NCI-H146 (cell line): ENCODE measurements at places on chromosomes 7 and 10.

DNA sequence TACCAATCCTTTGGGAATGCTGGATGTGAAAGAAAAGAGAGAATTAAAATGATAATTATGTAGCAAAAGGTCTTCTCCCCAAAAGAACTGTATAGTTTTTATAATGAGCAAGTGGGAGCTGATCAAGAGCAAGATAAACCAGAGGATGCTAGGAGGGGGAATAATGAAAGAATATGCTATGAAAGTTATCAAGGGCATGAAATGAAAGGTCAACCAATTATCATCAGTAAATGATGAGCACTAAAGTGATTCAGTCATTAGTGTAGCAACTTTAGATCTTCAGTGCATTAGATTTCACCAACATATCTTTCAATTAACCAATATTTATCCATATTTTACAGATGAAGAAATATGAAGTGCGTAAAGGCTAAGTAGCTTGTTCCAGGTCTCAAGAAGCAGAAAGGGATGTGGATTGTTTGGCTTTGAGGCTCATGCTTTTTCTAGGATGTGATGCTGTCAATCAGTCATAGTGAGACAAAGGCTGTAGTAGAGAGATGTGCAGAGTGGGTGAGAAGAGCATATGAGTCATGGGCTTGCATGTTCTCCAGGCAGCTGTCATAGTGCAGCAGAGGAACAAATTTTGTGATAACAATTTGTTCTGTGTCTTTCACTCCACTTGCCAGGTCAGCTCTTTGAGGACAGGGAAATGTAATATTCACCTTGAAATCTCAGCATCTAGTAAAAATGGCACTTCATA, 5.7 kb upstream of the OR2F2 start:
- no peak for DNase-seq

- no peak for DNase-seq
Measured at GRCh38 chr10:36092116-36092515, 450.0 kb upstream of the FZD8 start.

DNA sequence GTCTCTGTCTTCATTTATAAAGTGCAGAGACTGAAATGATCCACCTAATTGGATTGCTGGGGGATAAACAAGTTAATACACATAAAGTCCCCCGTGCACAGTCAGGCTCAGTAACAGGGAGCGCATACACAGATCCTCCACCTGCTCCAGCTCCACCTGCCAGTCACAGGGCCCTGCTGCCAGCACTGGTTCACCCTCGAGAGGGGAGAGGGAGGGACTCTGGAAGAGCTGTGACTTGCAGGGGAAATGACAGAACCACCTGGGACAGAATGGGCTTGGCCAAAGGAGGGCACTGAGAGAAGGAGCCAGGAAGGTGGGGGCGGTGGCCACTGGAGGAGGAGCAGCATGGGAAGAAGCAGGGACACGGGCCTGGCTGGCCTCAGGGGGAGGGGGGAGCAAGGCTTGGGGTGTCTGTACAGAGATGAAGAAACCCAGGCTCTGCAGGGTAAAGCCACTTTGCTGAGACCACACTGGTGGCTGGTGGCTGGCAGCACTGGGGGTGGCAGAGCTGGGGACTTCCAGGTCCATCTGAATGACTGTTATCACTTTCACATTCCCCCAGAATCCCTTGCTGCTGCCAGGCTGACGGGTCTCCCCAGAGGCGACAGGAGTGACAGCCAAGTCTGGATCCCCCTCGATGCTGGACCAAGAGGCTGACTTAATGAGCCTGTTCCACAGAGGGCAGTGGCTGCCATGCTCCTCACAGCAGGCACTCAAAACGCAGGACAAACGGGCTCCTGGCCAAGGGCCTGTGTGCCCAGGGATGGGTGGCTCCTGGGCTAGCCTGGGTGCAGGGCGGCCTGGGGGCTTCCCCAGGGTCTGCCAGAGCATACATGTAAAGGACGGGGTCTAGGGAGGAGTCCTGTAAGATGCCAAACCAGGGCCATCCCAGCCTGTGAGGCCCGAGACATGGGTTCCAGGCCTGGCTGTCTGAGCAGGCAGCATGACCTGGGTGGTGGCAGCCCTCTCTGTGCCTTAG, 151.1 kb downstream of the SH3PXD2A start:
- DNase-seq: peak; percentile 27

DNA sequence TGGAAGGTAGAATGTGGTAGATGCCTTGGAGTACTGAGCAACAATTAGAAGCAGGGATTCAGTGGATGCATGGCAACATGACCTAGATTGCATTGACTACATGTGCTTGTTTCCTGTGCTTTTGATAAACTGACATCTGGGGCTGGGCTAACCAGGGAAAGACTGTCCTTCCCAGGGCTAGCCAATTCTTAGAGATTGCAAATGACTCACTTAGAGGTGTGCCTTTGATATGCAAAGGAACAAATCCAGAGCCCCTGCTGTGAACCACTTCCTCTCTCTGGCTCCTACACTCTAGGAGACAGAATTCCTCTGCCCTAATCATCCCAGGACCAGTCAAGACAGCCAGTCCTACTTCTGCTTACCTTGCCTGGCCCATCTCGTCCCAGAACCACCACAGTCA, 651.5 kb downstream of the LRMDA start:
- DNase-seq: peak; percentile 37
